ENCODE measurements at places on chromosomes 4 and X.

DNA sequence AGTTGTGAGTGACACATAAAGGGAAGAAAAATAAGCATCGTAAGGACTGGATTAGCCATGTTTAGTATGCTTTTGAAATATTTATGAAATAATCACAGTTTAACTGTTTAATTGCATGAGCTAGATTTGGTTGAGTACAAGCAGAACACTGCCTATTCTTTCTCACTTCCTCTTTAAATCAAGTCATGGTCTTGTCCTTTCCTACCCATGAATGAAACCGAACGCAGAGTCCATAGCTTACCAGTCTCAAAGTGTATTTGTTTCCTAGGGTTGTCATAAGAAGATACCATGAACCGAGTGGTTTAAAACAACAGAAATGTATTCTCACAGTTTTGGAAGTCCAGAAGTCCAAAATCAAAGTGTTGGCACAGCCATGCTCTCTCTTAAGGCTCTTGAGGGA lies 684.0 kb upstream of the MAGEB2 start:
- DNase-seq, result no peak

DNA sequence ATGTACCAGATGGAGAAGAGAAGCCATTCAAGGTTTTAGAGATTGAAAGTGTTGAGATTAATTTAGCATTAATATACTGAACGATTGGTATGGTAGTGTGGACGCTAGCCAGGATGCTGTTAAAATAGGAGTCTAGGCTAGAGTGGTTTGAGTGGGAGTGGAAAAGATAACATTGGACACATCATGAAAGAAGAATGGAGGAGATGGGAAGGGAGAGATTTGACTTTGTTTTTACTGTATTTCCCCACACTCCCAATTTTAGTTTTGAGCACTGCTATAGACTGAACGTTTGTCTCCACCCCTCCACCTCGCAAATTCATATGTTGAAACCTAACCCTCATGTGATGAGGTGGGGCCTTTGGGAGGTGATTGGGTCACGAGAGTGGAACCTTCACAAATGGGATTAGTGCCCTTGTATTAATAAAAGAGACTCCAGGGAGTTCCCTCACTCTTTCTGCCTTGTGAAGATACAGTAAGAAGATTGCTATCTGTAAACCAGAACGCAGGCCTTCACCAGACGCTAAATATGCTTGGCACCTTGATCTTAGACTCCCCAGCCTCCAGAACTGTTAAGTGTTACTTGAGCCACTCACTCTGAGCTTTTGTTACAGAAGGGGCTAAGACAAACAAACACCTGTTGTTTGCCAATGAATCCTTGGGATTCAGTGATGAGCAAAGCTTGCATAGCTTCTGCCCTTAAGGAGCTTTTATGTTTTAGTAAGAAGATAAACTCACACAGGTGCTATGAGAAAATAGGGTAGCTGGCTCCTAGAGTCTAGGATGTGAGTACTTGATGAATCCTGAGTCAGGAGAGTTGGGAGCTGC lies 25.8 kb downstream of the USP9X start:
- no peak for DNase-seq

DNA sequence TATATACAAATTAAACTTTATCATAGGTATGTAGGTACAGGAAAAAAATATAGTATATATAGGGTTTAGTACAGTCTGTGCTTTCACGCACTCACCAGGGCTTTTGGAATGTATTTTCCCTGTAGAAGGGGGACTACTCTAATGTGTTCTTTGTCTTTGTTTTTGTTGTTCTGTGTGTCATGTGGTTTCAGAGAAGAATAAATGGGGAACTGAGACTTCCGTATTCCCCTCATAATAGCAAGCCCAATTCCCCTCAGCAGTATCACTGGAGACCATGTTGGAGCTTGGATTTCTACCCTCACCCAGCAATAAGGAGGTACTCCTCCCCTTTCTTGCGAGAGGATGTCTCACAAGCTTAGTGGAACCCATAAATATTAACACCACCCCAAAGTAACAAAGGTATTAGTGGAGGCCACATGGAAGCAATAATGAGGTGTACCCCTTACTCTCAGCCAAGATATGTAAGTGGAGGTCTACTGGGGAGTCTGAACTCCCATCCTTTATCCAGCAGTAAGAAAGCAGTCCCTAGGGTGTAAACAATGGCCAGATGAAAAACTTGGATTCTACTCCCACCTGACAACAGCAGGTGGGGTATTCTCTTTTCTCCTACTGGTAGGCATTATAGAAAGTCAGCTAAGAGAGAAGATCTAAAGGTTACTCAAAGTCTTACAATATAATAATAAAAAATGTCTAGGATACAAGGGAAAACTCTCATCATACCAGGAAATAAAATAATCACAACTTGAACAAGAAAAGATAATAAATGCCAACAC lies 805.4 kb upstream of the GALNTL6 start:
- peak; percentile 3 for DNase-seq

GRCh38 chr4:128751354-128751753 lies 58.1 kb upstream of the JADE1 start:
- DNase-seq, result no peak

- no peak for DNase-seq
Observed at GRCh38 chr4:126221717-126222340, 907.1 kb downstream of the FAT4 start.

DNA sequence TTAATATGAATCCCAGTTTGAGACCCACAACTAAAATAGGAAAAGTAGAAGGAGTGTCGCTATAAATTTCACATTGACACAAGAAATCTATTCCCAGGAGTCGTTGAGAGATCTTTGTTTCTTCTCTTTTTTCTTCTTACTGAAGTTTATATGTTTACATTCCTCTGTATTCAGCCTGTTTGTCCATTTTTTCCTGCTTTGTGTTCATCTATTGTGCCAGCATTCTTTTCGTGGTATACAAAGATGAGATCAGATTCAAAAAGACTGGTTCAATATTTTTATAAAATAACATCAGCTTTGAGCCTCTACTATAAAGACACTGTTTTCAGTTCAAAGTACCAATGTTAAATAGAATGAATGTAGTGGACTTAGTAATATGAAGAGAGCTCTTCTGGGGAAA lies 95.4 kb upstream of the MYOZ2 start:
- no peak for DNase-seq

GRCh38 chr4:98997166-98997565 lies 1.6 kb downstream of the METAP1 start:
- DNase-seq, result no peak

DNA sequence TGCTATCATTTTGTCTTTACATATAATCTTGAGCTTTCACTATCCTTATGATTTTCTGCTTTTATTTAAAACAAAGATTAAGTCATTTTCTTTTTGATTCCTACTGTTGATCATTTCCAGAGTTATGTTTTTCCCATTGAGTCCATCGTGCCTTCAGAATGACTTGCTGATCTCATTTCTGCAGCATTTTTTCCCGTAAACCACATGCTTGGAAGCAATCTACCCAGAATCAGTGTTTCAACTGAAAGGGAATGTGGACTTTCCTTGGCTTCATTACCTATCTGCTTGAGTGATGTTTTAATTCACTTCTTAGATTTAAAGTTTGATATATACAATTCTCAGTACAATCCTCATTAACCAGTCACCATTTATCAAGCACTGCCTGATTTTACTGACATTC lies 192.4 kb upstream of the FSTL5 start:
- DNase-seq, result no peak

GRCh38 chr4:53744446-53745160 lies 153.3 kb upstream of the LNX1 start:
- no peak for DNase-seq

DNA sequence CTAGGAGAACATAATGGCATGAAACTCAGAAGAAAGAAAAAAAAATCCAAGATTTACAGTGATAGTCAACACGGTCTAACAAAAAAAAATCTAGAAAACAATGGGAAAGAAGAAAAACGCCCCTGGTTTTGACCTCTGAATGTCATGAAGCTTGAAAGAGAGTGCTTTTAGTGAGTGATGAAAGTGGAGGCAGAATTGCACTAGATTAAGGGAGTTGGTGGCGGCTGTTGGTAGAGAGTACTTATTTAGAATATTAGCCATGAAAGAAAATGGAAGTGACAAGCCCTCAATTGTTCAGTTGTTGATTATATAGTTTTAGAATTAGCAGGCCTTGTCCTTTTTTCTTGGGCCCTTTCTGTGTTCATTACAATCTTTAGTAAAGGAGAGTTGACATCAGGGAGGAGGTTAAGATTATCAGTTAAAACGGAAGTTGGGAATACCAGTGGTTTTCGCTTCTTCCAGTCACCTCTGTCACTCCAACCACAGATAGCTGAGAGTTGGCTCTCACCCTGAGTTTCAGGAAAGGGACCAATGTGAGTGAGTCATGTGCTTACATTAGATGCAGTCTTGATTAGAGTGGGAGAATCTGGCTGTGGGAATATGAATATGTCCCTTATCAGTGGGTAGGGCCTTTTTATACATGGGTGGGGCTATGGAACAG lies 29.7 kb downstream of the EREG start:
- no peak for DNase-seq

DNA sequence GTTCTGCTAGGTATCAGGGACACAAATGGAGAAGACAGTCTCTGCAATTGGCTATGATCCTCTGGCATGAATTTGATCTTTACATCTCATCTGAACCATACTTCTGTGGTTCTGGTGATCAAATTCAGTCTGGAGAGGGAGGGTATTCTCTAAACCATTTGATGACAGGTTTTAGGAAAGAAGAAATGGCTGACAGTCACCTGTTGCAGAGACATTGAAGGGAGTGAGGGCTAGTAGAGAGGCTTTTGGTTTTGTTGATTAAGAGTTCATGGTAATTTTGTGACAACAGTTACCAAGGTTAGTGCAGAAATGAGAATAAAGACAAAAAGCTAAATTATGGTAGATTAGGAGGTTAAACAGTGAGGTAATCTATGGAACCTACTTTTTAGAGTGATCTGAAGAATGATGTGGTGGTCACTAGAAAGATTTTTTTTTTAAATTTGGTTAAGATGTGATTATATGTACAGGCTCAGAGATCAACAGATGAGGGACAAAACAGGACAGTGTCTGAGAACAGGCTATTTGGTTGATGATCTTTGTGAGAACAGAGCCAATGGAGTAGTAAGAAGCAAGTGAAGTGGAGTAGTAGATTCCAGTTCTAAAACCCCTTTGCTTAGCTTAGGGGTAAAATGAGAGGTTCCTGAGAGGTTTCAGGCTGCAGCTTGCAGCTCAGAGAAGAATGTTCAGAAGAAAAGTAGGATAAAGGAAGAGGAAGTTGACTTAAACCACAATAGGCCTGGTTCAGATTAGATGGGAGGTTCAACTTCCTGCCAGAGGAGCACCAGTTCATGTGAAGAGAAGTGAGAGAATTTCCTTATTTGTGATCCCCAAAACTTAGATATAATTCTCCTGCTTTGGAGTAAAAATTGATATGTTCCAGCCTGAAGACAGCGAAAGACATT lies 34.7 kb downstream of the VSIG4 start:
- no peak for DNase-seq

- no peak for DNase-seq
Observed at GRCh38 chr4:101941816-101942358, 151.4 kb downstream of the BANK1 start.

Data from suppressor macrophage treated with lipopolysaccharide for 1 hour (primary cell).